ENCODE measurements at places on chromosomes 5 and 9.

GRCh38 chr9:86406366-86406765 lies 52.2 kb upstream of the TUT7 start:
- DNase-seq = no peak

GRCh38 chr9:106869028-106869427 lies 6.1 kb downstream of the ZNF462 start:
- DNase-seq = no peak

GRCh38 chr5:80967500-80968181 lies 7.5 kb downstream of the RASGRF2 start:
- DNase-seq = no peak

- no peak for DNase-seq
Measured at GRCh38 chr5:135481909-135482311, 29.8 kb upstream of the TIFAB start.
